ENCODE measurements at places on chromosomes 7 and 10. TPM values are rescaled to one million over a fixed set of nuclear protein-coding genes. Genes with fewer than 3 reads are reported as not detected.
A peak's percentile ranks its signal among the peaks of the same experiment; 100 is the strongest.

- no peaks in the 10 kb centered on the region for H3K27me3 ChIP-seq
- H3K4me3 ChIP-seq: no peak overlapping the region
- H3K27ac ChIP-seq: no peak overlapping the region
- no peaks in the 10 kb centered on the region for H3K4me1 ChIP-seq
- H3K36me3 ChIP-seq: no peaks in the 10 kb centered on the region
These were observed 11.4 kb upstream of the SCART1 start for GRCh38 chr10:133442191-133442966.

DNA sequence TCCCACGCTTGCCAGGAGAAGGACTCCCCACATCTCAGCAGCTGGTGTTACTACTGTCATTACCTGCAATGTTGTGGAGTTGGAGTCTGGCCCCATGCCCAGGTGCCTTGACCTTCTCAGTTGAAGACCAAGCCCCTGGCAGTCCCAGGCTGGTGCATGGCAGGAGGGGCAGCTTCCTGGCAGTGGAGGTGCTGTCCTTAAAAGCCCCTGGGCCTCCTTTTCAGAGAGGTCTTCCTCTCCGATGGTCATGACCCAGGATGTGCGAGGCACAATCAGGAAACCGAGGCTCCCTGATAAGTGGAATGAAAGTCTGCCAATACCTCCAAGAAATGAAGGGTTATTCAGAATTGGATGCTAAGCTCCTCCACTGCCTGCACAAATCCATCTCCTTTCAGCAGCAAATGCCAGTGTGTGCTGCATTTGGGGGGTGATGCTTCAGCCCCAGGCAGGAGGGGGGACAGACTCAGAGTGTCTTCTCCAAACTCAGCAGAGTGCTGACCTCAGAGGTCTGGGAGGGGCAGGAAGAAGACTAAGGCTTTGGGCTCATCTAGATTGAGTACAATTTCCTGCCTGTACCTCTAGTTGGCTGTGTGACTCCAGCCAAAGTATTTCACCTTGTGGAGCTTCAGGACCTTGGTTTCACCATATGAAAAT lies 97.0 kb upstream of the DDC start:
- H3K4me3 ChIP-seq: no peak overlapping the region
- no peaks in the 10 kb centered on the region for H3K27me3 ChIP-seq
- H3K27ac ChIP-seq: no peak overlapping the region
- H3K36me3 ChIP-seq: no peaks in the 10 kb centered on the region
- H3K4me1 ChIP-seq: no peaks in the 10 kb centered on the region

GRCh38 chr7:43136064-43136463 lies 23.6 kb downstream of the HECW1 start:
- peaks cover 24% of the 10 kb centered on the region for H3K4me1 ChIP-seq
- no peak overlapping the region for H3K4me3 ChIP-seq

- DNase-seq: no peak
- no peaks in the 10 kb centered on the region for H3K36me3 ChIP-seq
- H3K4me1 ChIP-seq: no peaks in the 10 kb centered on the region
- H3K27me3 ChIP-seq: no peaks in the 10 kb centered on the region
- no peak overlapping the region for H3K4me3 ChIP-seq
These were observed 15.3 kb upstream of the ADAM22 start for GRCh38 chr7:87918740-87919139.

- no peak overlapping the region for H3K4me3 ChIP-seq
- no peaks in the 10 kb centered on the region for H3K27me3 ChIP-seq
- no peak for DNase-seq
- H3K4me1 ChIP-seq: no peaks in the 10 kb centered on the region
These were observed 138.5 kb downstream of the CPED1 start for GRCh38 chr7:121126801-121127534.

DNA sequence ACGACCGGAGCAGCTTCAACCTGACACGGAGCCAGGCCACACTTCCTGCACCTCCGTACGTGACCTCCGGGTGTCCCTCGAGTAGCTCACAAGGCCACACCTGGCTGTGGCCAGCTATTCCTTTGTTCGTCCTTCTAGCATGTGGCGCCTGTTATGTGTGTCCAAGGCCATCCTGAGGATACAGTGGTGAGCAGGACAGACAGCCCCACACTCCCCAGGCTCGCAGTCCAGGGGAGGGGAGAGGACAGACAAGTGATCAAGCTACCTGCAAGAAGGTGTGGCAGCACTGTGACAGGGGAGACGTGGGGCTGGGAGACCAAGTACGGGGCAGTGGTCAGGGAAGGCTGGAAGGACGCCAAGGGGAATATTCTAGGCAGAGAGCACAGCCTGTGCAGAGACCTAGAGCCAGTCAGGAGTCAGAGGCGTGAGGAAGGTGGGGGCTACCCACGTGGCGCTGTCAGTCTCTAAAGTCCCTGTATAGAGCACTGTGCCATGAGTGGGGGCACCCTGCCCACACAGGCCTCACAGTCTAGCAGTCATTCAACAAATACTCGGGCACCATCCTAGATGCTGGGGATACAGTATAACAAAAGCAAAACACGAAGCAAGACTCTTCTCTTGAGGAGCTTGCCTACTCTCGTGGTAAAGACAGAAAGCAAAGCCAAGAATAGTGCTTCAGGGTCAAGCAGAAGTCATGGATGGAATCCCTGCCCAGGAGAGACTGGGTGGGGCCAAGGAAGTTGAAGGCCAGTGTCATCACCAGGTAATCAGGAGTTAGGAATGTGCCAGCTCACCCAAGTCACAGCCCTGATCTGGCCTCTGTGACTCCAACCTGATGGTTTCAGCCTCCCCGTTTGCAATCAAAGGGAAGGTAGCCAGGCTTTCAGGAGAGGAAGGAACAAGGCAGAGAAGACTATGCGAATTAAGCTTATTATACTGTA lies 58.6 kb downstream of the PROSER2 start:
- no peaks in the 10 kb centered on the region for H3K36me3 ChIP-seq
- no peak overlapping the region for H3K27ac ChIP-seq
- H3K4me1 ChIP-seq: no peaks in the 10 kb centered on the region
- H3K27me3 ChIP-seq: no peaks in the 10 kb centered on the region
- H3K4me3 ChIP-seq: no peak overlapping the region
- DNase-seq: peak; percentile 65

Gene FBXL13
- total RNA-seq: 1.2 TPM

Gene OR2A12
- total RNA-seq: not detected

Gene NODAL
- 6.3 TPM for total RNA-seq

Gene ZNF398
- total RNA-seq: 63.5 TPM

Gene ATOH7
- 0.39 TPM for total RNA-seq

Data from H1 (cell line).